ENCODE measurements at places on chromosomes 3 and 15.

DNA sequence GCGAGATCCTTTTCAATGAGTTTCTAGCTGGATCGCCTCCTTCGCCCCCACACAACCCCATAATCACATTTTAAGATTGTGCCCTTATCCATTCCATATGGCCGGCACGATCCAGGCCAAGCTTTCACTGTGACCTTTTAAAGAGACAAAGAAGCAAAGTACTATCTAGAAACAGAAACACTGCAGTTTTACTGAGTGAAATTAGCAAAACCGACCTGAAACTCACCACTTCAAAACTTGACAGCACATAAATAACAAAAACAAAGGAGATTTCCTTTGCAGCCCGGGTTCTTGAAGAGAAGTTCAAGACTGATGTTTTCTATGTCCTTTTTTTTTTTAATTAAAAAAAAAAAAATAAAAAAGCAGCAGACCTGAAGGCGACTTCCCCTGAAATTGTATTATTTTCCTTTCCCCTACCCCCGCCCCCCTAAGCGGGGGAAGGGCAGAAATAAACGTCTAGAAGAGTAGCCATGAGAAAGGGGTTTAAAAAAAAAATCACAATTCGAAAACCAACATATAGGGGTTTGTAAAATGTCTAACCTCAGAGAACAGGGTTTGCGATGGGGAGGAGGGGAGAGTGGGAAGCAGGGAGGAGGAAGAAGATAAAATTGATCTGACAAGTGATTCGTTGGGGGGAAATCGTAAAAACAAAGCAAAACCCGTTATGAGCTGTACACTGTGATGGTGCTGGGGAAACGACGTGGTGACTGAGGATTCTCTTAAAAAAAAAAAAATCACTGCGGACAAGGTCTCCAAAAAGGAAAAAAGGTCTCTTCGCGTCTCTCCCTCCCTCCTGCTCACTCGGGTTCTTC, 1.5 kb downstream of the SATB1 start:
- no peak for DNase-seq

DNA sequence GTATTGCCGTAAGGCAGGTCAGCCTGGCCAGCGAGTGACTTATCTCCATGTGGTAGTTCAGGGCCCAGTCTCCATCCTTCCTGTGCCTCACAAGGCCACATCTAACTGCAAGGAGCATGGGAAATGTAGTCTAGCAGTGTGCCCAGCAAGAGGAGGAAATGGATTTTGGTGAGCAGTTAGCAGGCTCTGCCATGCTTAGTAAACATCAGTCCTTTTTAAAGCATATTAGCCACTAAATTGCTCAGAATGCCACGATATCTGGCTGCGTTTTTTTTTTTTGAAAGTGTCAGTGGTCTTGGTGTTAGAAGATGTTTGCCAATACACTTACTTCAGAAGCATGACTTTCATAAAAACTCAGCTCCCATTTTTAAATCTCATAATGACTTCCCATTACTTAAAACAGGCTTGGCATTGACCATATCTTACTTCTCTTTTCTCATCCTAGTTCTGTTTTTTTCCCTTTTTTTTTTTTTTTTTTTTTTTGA, 470.2 kb upstream of the TPRG1 start:
- no peak for DNase-seq

GRCh38 chr15:79815468-79815867, 81.3 kb downstream of the MTHFS start:
- no peak for DNase-seq

GRCh38 chr3:46663591-46664135, 29.8 kb downstream of the ALS2CL start:
- no peak for DNase-seq

DNA sequence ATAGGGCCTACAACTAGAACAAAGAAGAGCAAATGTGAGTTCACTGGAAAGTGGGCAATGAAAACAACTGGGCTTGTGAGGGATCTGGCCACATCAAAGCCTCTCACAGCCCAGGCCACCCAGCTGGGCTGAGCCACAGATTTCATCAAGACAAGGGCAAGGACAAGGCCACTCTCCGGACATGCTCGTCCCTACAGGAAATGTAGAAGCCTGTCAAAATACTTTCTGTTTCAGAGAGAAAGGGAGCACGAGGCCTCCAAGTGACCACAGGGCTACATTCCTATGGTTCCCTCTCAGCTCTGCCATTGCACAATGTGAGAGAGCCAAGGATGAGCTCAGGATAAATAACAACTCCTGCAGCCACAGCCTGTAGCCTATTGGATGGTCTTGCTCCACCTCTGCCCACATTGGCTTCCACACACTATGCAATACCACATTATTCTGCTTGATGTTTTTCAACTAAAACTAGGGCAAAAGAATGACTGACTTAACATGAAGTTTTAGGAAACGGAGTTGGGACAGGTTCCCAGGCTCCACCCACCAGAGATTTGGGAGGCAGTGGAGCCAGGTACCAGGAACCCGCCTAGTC, 12.1 kb downstream of the TBC1D2B start:
- DNase-seq: peak; percentile 94

GRCh38 chr3:182484682-182485081, 308.6 kb upstream of the ATP11B start:
- DNase-seq: no peak

- DNase-seq: no peak
Observed at GRCh38 chr3:71094658-71095209, 488.8 kb downstream of the FOXP1 start.

- no peak for DNase-seq
Observed at GRCh38 chr15:77739591-77740378, 107.1 kb upstream of the LINGO1 start.

DNA sequence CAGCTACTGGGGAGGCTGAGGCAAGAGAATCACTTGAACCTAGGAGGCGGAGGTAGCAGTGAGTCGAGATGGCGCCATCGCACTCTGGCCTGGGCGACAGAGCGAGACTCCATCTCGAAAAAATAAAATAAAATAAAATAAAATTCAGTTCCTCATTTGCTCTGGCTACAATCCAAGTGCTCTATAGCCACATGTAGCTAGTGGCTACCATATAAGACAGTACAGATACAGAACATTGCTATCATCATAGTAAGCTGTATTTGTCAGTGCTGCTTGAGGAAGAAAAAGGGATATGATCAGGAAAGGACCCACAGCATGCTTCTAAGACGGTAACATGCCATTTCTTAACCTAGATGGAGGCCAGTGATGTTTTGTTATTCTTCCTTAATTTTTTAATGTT, 88.7 kb upstream of the CDAN1 start:
- no peak for DNase-seq

GRCh38 chr3:126692858-126693257, 11.2 kb upstream of the CHCHD6 start:
- no peak for DNase-seq

- DNase-seq: no peak
Observed at GRCh38 chr15:46714950-46715349, 1002.4 kb upstream of the SEMA6D start.

- no peak for DNase-seq
Observed at GRCh38 chr3:150411106-150411460, 3.0 kb downstream of the TSC22D2 start.

DNA sequence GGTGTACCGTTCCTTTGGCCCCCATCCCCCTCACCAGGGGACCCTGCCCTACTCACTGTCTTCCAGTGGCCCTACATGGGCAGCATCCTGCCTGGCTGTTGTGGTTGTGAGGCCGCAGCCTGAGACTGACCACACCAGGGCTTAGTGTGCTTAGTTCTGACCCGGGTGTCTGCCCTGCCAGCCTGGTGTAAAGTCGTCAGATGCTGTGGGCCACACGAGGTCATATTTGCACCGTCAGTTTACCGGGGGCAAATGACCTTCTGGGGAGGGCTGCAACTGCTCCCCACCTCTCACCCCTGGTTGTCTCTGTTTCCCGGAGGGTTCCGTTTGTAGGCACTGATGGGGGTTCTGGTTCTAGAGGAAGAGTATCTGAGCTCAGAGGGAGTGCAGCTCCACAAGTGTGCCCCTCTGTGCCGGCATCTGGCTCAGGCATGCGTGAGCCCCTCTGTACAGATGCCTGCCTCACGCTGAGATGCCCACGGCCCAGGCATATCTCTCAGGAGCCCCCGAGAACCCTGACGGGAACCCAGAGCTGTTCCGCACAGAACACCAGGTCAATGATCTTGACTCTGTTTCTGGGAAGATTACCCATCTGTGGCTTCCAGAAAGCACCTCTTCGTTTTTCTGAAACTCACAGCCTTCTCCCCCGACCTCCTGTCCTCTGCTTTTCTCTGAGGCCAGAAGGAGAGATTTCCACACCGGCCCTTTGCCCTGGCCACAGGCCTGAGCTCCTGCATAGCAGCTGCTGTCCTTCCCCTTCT, 19.2 kb downstream of the KLF13 start:
- DNase-seq: no peak

DNA sequence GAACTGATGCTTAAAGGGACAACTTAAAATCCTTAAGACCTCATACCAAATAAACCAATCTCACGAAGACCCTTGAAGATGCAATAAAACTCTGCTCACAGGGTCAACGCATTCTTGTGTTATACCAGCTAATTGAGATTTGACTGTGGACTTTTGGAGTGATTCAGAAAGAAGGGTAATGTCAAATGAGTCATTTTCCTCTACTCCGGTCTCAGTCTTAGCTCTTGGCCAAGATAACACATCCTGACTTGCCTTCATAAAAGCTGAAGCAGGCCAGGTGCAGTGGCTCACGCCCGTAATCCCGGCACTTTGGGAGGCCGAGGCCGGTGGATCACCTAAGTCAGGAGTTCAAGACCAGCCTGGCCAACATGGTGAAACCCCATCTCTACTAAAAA, 3.8 kb downstream of the PKM start:
- no peak for DNase-seq

DNA sequence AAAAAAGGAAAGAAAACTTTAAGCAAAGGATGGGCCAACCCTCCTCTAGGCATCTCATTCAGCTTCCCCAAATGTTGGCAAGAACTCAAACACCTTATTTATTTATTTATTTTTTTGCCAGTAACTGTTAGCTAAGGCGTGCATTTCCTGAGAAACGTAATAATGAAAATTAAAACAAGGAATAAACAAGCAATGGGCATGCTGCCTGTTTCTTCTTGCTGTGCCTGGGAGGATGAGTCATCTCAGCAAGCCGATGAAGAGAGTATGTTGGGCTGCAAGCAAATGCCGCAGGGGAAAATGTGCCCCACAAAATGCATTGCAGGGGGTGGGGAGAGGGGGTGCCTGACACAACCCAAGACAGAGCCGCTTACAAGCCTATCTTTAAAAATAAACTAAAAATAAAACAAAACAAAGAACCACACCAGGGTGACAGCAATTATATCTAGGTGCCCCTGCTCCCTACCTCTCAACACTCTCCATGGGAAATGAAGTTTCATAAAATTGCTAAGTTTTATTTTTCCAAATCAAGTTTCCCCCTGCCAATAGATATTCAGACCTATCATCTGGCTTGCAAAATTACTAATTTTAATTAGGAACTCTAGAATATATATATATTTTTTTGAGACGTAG, 40.3 kb downstream of the EIF4E3 start:
- peak; percentile 57 for DNase-seq

- no peak for DNase-seq
Observed at GRCh38 chr3:141796889-141797781, 33.9 kb downstream of the GRK7 start.

DNA sequence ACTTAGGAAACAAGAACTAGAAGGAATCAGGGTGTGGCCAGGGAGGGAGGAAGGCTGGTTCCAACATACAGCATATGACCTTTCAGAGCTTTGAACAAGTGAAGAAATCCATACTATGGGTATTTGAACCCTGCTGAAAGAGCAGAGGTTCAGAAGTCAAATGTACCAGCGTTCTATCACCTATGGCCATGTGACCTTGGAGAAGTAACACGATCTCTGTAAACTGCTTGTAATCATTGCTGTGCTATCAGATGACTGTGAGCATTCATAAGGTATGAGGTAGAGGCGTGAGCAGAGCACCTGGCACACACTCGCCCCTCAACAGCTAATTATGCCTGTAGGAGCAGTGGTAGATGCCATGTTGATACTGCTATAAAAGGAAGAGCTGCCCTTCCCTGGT, 55.2 kb downstream of the KLHL6 start:
- DNase-seq: no peak

DNA sequence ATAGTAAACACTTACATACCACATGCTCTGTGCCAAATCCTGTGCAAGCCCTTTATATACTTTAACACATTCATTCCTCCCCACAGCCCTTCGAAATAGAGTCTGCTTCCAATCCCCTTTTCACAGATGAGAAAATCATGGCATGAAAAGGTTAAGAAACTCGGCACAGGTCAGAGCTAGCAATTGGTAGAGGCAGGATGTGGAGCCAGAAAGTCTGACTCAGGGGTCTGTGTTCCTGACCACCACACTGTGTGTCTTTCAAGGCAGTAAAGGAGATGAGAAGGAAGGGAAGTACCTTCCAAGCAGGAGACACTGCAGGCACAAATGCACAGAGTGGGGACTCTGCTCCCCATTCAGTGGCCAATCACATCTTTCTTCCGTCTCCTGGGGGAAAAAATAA, 61.1 kb downstream of the SCN11A start:
- no peak for DNase-seq

DNA sequence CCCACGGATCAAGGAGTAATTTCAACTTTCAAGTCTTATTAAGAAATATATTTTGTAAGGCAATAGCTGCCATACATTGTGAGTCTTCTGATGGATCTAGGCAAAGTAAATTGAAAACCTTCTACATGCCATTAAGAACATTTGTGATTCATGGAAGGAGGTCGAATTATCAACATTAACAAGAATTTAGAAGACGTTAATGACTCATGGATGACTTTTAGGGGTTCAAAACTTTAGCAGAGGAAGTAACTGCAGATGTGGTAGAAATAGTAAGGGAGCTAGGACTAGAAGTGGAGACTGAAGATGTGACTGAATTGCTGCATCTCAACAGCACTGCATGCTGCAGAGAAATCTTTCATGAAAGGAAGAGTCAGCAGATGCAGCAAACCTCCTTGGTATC, 48.1 kb upstream of the DCUN1D1 start:
- no peak for DNase-seq

DNA sequence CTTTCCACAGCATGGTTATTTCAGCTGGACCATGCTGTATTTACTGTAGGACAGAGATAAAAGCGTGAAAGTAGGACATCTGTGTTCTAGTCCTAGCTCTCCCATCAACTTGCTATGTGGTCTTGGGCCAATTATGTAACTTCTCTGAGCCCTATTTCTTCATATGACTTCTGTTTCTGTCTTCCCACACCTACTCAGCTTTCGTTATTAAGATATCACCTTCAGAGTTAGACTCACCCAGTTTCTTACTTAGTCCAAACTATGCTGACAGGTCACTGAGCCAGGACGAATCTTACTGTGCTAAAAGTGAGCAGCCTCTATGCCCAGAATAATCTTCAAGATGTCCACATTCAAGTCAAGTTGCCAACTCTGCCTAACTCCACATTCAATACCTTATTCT, 283.7 kb downstream of the IL5RA start:
- no peak for DNase-seq

- no peak for DNase-seq
Observed at GRCh38 chr3:194489736-194490612, 3.2 kb upstream of the ATP13A3 start.

DNA sequence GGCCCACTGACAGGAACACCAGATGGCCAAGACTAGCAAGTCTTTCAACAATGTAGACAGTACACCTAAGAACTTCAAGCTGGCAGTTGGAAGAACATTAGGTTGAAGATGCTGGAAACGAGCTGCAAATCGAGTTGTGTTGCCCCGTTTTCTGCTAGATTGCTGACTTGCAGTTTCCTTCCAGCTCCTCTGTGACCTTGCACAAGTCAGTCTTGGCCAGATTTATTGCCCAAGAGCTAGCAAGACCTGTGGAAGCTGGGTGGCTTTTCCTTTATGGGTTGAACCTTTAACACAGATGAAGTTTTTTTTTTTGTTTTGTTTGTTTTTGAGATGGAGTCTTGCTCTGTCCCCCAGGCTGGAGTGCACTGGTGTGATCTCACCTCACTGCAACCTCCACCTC, 2.9 kb upstream of the RBM6 start:
- DNase-seq: no peak

GRCh38 chr3:27456554-27456953, 27.6 kb downstream of the SLC4A7 start:
- DNase-seq: no peak

All from AG04450 (cell line).